ENCODE measurements at places on chromosomes 12 and 14. TPM values are rescaled to one million over a fixed set of nuclear protein-coding genes. Genes with fewer than 3 reads are reported as not detected.
A peak's percentile ranks its signal among the peaks of the same experiment; 100 is the strongest.

PZP gene
- polyA plus RNA-seq: 0.78 TPM

FBXO34 gene
- polyA plus RNA-seq: 14.9 TPM

KRT2 gene
- 0.18 TPM for polyA plus RNA-seq

KLHL33 gene
- 0.95 TPM for polyA plus RNA-seq

GRCh38 chr12:19978193-19978592, 390.1 kb upstream of the PDE3A start:
- peak; percentile 78 for DNase-seq

DNA sequence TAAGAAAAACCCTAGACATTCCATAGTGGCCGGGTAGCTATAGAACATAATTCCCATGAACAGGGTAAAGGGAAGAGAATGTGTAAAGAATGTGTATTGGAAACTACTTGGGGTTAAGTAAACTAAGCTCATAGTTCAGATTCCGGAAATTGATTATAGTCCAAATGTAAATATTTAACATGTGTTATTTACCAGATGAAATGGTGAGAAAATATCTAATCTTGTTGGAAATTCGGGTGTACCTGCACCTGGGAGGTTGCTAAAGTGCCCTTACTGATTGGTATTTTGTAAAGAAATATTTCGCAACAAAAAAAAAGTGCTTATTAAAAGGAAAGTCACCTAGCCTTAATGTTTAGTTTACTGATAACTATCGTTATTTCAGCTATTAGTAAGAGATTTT, 14.4 kb downstream of the RASSF9 start:
- DNase-seq: no peak

DNA sequence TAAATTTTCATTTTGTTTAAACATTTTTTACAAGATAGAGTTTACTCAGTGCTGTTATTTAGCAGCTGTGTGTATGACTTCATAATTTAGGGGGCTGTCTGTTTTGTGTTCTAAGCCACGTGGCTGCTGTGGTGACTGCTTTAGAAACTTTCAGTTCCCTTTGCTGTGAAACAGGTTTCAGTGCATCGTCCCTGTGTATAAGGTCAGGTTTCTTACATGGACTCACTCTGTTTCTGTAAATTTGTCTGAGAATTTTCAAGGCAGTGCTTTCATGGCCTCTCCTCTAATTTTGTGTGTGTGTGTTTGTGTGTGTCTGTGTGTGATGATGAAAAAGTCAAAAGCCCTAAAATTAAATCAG, 32.4 kb downstream of the BICD1 start:
- DNase-seq: peak; percentile 78

GRCh38 chr12:102174117-102174516, 23.5 kb downstream of the PMCH start:
- peak; percentile 10 for DNase-seq
